Endothelial cell of umbilical vein (primary cell): ENCODE measurements at places on chromosomes 2 and 18. TPM values are rescaled to one million over a fixed set of nuclear protein-coding genes. Genes with fewer than 3 reads are reported as not detected.

Gene GPR35
- total RNA-seq, result 0.25 and 0.33 TPM in 2 replicates

Gene CRYBA2
- not detected in 2 replicates for total RNA-seq

Gene CROCC2
- total RNA-seq, result not detected in 2 replicates

Gene RBKS
- 0.64 and 0.74 TPM in 2 replicates for total RNA-seq

Gene NR4A2
- total RNA-seq, result 1.0 and 1.8 TPM in 2 replicates
